ENCODE measurements at places on chromosomes 1 and 21.

DNA sequence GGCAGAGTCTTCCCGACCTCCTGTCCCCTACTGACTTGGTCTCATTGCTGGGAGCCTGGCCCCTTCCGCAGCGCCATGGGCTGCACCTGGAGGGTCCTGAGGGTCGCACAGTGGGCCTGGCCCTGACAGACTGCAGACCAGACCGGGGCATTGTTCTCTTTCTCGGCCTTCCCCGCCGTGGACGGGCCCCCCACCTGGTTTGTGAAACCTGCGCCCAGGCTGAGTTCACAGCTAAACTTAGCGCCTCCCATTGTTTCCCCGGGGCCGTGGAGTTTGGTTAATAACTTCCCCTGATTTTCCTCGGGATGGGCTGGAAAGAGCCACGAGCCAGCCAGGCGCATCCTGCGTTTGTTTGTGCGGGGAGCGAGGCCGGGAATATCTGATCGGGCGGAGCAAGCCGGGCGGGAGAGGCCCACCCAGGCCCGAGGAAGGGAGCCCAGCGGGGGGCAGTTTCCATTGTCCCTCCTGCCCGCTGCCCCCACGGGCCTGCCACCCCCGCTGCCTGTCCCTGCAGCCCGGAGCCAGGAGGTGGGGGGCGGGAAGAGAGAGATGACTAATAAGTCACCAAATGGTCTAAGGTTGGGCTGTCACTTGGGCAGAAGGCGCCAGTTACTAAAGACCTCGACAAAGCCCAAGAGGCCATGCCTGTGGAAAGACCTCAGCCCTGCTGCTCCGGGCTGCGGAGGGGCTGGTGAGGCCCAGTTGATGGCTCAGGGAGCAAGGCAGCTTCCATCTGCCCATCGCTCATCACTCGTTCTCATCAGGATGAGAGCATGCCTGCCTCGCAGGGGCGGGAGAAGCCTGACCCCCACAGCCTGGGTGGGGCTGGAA lies 39.0 kb upstream of the ARHGEF16 start:
- no peak for DNase-seq

GRCh38 chr1:82269431-82269830 lies 468.7 kb downstream of the ADGRL2 start:
- DNase-seq: peak; percentile 32

- DNase-seq: no peak
Observed at GRCh38 chr1:41790351-41790750, 128.4 kb downstream of the HIVEP3 start.

DNA sequence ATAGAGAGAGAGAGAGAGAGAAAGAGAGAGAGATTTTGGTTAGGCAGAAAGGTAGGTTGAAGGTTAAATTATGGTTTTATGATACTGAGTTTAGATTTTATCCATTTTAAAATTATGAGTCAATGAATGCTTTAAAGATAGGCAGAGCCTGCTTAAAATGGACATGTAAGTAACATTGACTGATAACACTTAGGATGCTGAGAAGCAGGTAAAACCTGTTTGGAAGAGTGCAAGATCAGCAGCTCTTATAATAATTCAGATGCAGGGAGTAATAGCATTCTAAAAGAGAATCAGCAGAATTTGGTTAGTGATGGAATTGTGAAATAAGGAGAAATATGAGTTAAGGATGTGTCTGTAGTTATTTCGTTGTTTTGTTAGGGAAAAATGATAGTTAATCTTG lies 446.6 kb downstream of the PLA2G4A start:
- DNase-seq: no peak

DNA sequence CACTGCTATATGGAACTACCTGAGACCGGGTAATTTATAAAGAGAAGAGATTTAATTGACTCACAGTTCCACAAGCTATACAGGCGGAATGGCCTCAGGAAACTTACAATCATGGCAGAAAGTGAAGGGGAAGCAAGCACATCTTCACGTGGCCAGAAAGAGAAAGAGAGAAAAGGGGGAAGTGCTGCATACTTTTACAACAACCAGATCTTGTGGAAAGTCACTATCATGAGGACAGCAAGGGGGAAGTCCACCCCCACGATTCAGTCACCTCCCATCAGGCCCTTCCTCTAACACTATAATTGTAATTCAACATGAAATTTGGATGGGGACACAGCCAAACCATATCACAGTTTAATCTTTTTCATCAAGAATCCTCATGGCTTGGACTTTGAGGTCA lies 339.2 kb upstream of the AJAP1 start:
- DNase-seq: no peak

GRCh38 chr1:68328490-68328889 lies 96.2 kb upstream of the WLS start:
- DNase-seq: peak; percentile 53

DNA sequence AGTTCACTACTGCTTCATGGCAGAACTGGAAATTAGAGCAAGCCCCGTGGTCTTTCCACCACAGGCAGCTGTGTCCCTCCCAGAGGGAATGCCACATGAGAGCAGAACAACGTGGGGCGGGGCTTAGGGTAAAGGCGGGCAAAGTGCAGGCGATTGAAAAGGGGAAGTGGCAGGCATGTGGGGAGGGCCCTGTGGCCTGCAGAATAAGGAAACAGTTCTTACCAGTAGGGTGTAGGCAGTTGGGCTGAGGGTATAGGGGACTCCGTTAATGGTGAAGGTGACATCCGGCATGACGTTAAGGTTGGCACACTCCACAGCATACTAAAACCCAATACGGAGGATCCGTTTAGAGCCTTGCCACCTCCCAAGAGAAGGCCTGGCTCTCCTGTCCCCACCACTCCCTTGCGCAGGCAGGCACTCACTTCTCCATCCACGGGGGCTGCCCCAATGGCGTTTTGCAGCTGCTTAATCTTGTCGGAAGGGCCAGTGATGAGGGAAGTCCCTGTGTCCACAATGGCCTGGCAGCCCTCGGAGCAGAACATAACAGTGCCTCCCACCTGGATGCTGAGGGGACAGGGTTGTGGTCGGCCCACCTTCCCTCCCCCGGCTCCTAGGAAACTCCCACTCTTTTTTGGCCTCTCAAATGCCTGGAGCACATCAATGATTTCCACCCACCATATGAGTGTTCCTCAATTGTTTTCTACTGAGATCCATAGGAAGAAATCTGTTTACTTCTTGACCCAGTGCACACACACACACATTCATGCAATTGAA lies 9.1 kb upstream of the RAB7B start:
- DNase-seq: no peak

GRCh38 chr1:247385283-247385682 lies 30.7 kb upstream of the NLRP3 start:
- DNase-seq: no peak

- DNase-seq: peak; percentile 82
Observed at GRCh38 chr1:31715087-31715872, 11.5 kb upstream of the COL16A1 start.
